Muscle of leg (tissue), 16 donors: ENCODE measurements at places on chromosomes 5 and 9. TPM values are rescaled to one million over a fixed set of nuclear protein-coding genes. Genes with fewer than 3 reads are reported as not detected.
A peak's percentile ranks its signal among the peaks of the same experiment; 100 is the strongest.

DNA sequence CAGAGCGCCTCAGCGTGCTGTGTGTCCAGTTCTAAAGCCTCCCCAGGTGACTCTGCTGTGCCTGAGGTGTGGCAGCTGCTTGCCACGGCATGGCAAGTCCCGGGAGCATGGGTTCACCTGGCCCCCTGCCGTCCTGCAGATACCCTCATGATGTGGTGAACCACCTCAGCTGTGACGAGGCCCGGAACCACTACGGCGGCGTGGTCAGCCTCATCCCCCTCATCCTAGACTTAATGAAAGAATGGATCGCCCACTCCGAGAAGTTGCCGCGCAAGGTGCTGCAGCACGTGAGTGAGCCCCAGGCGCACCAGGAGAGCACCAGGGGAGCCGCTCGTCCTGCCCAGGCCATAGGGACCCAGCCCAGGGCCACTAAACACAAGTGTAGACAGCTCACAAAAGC, 9.5 kb downstream of the SPACA9 start:
- no peak overlapping the region for H3K27ac ChIP-seq
- no peak for DNase-seq
- H3K4me3 ChIP-seq: no peak overlapping the region
- no peaks in the 10 kb centered on the region for H3K27me3 ChIP-seq

GRCh38 chr5:52990528-52990925, 1.4 kb downstream of the ITGA2 start:
- peak overlapping the region; percentile 59 for H3K27ac ChIP-seq
- no peak for DNase-seq
- peak overlapping the region; percentile 61 for H3K4me3 ChIP-seq
- peaks cover 16% of the 10 kb centered on the region for H3K27me3 ChIP-seq
- no peaks in the 10 kb centered on the region for H3K36me3 ChIP-seq

Gene WDR70
- 44.2 TPM for total RNA-seq

Gene POU5F2
- total RNA-seq: 0.89 TPM

- DNase-seq: no peak
- no peak overlapping the region for H3K4me3 ChIP-seq
- H3K27me3 ChIP-seq: no peaks in the 10 kb centered on the region
- no peaks in the 10 kb centered on the region for H3K36me3 ChIP-seq
These were observed 186.6 kb downstream of the DOCK8 start for GRCh38 chr9:401223-401622.

GRCh38 chr5:94276751-94277150, 341.7 kb downstream of the KIAA0825 start:
- no peaks in the 10 kb centered on the region for H3K27me3 ChIP-seq
- DNase-seq: no peak
- no peaks in the 10 kb centered on the region for H3K4me1 ChIP-seq
- no peak overlapping the region for H3K4me3 ChIP-seq
- H3K36me3 ChIP-seq: no peaks in the 10 kb centered on the region
- H3K27ac ChIP-seq: no peak overlapping the region

DNA sequence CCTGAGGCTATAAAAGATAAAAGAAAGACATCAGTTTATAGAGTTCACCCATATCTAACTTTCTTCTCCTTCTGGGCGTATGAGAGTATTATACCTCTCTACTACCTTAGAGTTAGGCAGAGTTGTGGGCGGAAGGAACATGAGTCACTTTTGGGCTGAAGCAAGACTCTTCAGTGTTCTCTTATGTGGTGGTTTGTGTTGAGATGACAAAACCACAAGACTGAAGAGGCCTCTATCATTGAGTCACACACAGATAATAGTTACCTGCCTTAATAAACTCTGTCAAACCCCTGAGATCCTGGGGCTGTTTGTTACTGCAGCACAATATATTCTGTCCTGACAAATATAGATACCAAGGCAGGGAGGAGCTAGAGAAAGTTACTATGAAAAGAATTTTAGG, 184.2 kb downstream of the EFNA5 start:
- H3K36me3 ChIP-seq: no peaks in the 10 kb centered on the region
- H3K27me3 ChIP-seq: no peaks in the 10 kb centered on the region
- no peak for DNase-seq
- H3K4me3 ChIP-seq: no peak overlapping the region
- H3K4me1 ChIP-seq: peaks cover 2% of the 10 kb centered on the region

Gene CDC25C
- 4.0 TPM for total RNA-seq

GRCh38 chr5:108625654-108626053, 122.0 kb upstream of the FER start:
- no peaks in the 10 kb centered on the region for H3K36me3 ChIP-seq
- H3K4me3 ChIP-seq: no peak overlapping the region
- no peak for DNase-seq
- no peaks in the 10 kb centered on the region for H3K27me3 ChIP-seq
- H3K4me1 ChIP-seq: no peaks in the 10 kb centered on the region
- no peak overlapping the region for H3K27ac ChIP-seq

DNA sequence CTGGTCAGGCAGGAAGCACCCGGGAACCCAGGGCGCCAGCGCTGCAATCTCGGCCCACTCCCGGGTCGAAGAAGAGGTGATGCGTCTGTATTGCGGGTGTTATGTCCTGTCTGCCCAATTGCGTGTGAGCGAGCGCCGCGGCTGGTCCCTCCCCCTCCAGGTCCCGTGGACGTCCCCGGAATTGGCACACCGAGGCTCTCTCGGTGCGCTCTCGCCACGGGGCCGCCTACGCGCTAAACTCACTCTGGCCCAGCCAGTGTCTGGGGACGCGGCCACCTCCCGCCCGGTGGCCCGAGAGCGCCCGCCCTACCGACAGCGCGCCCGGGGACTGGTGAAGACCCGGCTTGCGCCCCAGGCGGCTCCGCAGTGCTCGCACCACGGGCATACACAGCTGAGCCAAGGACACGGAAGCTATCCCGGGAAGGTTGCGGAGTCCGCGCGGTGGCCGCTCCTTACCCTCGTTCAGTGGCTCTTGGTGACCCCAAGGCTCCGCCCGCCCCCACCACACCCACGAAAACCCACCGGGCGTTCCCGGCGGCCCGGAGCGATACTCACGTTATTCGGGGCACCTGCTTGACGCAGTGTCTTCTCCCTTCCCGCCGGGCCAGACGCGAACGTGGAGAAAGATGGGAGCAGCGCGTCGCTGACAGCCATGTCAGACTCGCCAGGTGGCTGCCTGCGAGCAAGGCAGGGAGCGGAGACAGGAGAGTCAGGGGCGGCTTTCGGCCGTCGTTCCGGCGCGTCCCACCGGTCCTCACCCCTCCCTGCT, 1.0 kb downstream of the KLF4 start:
- peak; percentile 83 for DNase-seq
- H3K4me1 ChIP-seq: peaks cover 40% of the 10 kb centered on the region
- H3K27ac ChIP-seq: peak overlapping the region; percentile 72

GRCh38 chr5:32836176-32836575, 125.1 kb downstream of the NPR3 start:
- H3K4me3 ChIP-seq: no peak overlapping the region
- DNase-seq: peak; percentile 15
- H3K36me3 ChIP-seq: no peaks in the 10 kb centered on the region
- H3K27ac ChIP-seq: no peak overlapping the region
- H3K4me1 ChIP-seq: no peaks in the 10 kb centered on the region

Gene BAAT
- 0.66 TPM for total RNA-seq

DNA sequence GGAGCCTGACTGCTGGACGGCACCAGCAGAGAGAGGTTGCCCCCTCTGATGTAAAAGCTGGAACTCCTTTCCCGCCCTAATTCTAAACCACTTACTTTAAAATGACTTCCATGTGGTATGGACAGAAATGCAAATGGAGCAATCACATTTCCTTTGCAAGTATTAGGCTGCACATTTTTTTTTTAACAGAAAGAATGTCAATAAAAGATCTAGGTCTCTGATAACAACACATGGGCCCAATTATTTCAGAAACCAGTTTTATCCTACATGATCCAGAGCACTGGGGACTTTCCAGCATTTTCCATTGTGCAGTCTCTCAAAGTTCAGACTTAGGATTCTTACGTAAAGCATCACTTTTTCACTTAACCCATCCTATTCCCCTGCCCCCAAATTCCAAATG, 203.7 kb downstream of the NXNL2 start:
- DNase-seq: peak; percentile 84
- peak overlapping the region; percentile 6 for H3K27ac ChIP-seq
- H3K4me3 ChIP-seq: no peak overlapping the region
- H3K36me3 ChIP-seq: no peaks in the 10 kb centered on the region

Gene SPINK7
- not detected for total RNA-seq

GRCh38 chr9:26755476-26755875, 137.1 kb downstream of the CAAP1 start:
- no peaks in the 10 kb centered on the region for H3K4me1 ChIP-seq
- H3K27ac ChIP-seq: no peak overlapping the region
- no peak overlapping the region for H3K4me3 ChIP-seq
- H3K36me3 ChIP-seq: no peaks in the 10 kb centered on the region
- DNase-seq: no peak

- H3K27me3 ChIP-seq: no peaks in the 10 kb centered on the region
- no peaks in the 10 kb centered on the region for H3K4me1 ChIP-seq
- H3K36me3 ChIP-seq: no peaks in the 10 kb centered on the region
- H3K4me3 ChIP-seq: no peak overlapping the region
- H3K27ac ChIP-seq: no peak overlapping the region
- DNase-seq: no peak
These were observed 15.9 kb downstream of the RETREG1 start for GRCh38 chr5:16600946-16601345.

GRCh38 chr5:2836133-2836532, 84.7 kb upstream of the IRX2 start:
- DNase-seq: no peak
- no peak overlapping the region for H3K27ac ChIP-seq
- no peaks in the 10 kb centered on the region for H3K36me3 ChIP-seq
- H3K4me1 ChIP-seq: no peaks in the 10 kb centered on the region
- no peak overlapping the region for H3K4me3 ChIP-seq
- peaks cover 5% of the 10 kb centered on the region for H3K27me3 ChIP-seq

Gene ADCY2
- total RNA-seq: 17.5 TPM
